ENCODE measurements at places on chromosomes 6 and 20.

- DNase-seq: no peak
Observed at GRCh38 chr6:65701325-65701724, 5.7 kb downstream of the EYS start.

- DNase-seq: no peak
Observed at GRCh38 chr20:37688093-37688492, 5.7 kb upstream of the CTNNBL1 start.

- no peak for DNase-seq
Observed at GRCh38 chr6:30954631-30955366, 14.0 kb downstream of the MUCL3 start.

GRCh38 chr6:48429021-48429420, 318.0 kb upstream of the PTCHD4 start:
- peak; percentile 51 for DNase-seq

- no peak for DNase-seq
Observed at GRCh38 chr20:25460566-25461280, 53.2 kb downstream of the GINS1 start.

GRCh38 chr6:136252441-136252840, 2.3 kb upstream of the MTFR2 start:
- no peak for DNase-seq

DNA sequence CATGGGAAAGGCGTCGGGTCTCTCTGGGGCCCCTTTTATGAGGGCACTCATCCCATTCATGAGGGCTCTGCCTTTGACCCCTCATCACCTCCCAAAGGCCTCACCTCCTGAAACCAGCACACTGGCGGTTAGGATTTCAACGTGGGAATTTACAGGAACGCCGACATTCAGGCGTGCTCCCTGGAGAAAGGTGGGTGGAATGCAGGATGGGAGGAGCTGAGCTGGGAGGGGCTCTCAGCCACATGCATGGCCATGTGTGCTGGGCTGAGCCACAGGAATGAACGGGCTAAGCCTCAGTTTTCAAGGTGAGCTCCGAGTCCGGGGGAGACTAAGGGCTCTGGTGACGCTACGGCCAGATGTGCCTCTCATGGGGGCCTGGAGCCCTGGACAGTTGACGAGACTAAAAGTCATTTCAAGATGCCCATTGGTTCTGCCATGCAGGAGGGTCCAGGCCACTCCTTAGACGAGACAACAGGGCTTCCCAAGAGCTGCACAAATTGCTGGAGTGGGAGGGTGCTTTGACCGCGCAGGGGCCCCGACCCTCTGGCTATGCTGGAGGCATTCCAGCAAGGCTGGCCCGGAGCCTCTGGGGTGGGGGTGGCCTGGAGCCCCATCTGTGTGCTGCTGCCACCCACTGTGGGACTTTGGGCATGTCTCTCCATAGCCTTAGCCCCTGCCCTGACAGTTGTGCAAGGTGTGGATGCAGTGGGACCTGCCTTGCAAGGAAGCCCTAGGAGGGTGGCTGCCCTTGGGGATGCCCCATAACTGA, 3.8 kb upstream of the ARFGAP1 start:
- DNase-seq: no peak

All from NCI-H1436 (cell line).